ENCODE measurements at places on chromosomes 3 and 15.

DNA sequence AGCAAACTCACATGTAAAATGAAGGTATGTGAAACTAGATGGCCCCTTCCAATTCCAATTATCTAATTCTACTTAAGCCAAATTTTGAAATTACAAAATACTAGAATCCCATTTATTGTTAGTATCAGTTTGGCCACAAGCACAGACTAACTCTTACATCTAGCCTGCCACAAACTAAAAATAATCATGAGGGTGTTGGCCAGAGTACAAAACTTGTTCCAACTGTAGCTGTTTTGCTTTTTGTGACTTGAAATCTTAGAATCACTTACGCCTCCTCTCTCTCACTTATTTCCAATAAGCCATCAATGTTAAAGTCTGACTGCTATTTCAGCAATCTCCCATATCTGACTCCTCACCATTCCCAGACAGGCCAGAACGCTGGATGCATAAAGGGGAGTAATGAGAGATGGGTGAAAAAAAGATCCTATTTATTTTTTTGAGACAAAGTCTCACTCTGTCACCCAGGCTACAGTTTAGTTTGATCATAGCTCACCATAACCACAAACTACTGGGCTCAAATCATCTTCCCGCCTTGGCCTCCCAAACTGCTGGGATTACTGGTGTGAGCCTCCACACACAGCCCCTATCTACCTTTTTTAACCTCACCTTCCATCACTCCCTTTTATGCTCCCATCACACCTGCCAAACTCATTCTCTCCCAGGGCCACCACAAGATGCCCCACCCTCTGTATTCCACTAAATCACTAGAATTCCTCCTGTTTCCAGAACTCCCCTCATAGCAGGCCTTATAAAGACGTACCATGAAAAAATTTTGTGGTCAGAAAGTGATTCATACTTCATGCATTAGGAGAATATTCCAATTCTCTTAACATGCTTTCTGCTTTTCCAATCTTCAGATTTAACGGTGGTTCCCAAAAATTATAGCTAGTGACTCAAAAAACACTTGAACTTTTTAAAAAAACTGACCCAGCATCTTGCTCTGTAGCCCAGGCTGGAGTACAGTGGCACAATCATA, 36.5 kb downstream of the ATOSA start:
- DNase-seq, result no peak

DNA sequence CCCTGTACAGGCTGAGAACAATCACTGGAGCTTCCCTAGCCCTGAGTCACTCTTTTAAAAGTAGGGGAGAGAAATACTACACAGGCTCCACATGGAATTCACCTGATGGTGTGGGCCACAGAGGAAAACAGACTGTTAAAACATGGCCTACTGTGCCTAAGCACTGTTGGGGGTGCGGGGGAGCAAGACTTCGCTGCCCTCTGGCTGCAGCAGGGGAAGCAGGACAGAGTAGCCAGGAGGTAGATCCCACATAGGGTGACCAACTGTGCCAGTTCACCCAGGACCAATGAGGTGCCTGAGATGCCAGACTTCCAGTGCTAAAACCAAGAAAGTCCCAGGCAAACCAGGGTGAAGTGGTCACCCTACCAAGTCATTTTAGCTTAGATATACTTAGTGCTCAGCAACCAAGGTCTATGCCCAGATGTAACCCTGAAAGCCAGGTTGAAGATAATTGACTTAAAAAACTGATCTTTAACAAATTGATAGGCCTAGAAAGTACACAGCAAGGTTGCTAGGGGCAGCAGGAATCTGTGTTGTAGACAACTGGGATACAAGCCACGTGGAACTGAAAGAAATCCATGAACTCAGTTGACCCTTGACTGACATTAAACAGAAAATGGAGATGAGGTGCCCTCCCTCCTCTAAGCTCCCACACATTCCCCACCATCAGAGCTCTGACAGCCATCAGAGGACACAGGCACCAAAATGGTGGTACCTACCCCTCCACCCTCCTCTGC, 344.2 kb upstream of the PPP2R3A start:
- DNase-seq, result no peak

- no peak for DNase-seq
Measured at GRCh38 chr3:197083486-197083885, 53.9 kb upstream of the MELTF start.

GRCh38 chr3:81723732-81724313, 37.6 kb downstream of the GBE1 start:
- no peak for DNase-seq

All from esophagus squamous epithelium (tissue), 5 donors.